ENCODE measurements at places on chromosomes 6 and 20.
A peak's percentile ranks its signal among the peaks of the same experiment; 100 is the strongest.

DNA sequence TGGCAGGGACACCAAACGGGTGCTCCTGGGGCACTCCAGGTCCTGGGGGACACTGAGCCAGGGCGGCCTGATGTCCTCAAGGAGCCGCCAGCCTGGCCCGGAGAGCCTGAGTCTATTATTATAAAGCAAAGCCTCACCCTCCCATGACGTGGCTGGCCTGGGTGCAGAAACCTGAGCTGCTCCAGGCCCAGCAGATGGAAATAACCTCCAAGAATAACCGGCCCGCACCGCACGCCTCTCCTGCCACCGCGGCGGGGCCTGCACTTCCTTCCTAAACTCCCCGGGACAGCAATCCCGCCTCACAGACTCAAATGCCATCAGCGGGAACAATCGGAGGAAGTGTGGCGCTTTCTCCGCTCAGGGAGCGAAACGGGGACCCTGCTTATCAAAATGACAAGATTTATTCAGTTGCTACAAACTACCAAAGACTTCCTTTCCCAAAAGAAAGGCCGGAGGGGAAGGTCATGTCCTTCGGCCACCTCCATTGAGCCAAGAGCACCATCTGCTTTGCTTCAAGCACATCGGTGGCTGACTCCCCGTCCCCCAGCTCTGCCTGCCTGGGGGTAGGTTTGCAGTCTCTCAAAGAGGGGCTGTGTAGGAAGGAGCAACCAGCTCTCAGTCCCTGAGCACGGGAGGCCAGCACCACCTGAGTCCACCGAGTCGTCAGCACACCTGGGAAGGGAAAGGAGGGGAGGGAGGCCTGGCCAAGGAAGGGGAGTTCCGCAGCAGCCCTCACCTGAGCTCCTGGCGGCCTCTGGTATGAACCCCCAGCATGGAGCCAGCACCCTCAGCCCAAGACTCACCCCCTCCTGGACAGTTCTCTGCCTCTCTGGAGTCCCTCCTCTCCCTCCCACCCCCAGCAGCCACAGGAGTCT is 78.6 kb upstream of the QKI start:
- peak; percentile 74 for DNase-seq

- DNase-seq: no peak
These were observed 21.9 kb downstream of the SGK1 start for GRCh38 chr6:134295953-134296553.

DNA sequence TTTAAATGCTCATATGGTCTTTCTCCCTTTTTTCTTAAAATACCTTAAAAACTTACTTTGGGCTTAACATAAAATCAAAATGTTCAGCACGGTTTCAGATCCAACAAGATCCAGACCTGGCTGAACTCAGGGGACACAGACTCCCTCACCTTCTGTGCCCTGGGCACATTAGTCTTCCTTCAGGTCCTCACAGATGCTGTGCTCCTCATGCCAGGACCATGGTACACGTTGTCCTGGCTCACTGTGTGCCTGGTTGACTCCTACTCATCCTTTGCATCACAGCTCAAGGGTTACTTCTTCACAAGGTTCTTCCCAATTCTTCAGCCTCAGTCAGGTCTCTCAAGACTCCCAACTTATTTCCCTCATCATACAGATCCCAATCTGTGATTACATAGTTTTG is 73.6 kb upstream of the TCF21 start:
- DNase-seq: no peak

- no peak for DNase-seq
These were observed 65.1 kb upstream of the DUSP22 start for GRCh38 chr6:227074-227782.

- no peak for DNase-seq
These were observed 255.8 kb downstream of the BTBD3 start for GRCh38 chr20:12173347-12174012.

GRCh38 chr20:23227976-23228375 is 122.6 kb upstream of the NXT1 start:
- no peak for DNase-seq

DNA sequence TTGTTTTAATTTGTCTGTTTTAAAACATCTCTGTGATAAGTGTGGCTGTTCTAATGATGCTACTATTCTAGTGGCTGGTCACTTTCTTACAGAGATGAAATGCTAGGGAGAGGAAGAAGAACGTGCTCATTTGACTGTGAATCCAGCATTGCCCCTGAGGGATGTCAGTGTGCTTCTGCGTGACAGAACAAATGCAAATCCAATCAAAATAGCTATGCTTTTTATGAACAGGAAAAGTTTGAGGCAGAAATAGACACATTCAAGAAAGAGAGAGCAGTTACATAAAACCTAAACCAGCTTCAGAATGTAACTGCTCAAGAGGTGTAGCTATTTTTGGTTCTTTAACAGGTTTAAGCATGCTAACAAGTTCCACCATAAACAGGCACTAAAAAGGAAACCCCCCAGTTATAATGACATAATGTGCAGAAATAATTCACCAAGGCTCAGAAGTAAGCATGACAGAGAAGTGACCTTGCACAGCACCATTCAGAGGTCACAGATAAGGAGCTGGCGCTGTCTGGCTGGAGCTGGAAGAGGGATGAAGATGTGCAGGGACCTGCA is 385.3 kb downstream of the EPM2A start:
- DNase-seq: no peak

DNA sequence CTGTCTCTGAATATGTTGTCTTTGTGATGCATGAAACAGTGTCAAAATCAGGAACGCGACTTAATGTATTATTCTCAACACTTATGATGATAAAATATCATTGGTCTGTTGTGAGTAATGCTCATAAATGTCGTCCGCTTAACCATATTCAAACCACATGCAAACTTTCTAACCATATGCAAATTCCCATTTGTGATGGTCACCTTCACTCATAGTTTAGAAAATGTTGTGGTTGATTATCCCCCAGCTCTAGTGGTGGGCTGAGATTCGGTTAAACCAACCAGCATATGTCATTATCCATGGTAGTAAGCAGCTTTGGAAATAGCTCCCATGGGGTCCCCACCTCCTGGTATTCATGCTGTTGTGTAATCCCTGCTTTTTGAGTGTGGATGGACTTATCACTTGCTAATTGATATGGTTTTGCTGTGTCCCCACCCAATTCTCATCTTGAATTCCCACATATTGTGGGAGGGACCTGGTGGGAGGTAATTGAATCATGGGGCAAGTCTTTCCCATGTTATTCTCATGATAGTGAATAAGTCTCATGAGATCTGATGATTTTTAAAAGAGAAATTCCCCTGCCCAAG is 360.0 kb upstream of the TSHZ2 start:
- no peak for DNase-seq

DNA sequence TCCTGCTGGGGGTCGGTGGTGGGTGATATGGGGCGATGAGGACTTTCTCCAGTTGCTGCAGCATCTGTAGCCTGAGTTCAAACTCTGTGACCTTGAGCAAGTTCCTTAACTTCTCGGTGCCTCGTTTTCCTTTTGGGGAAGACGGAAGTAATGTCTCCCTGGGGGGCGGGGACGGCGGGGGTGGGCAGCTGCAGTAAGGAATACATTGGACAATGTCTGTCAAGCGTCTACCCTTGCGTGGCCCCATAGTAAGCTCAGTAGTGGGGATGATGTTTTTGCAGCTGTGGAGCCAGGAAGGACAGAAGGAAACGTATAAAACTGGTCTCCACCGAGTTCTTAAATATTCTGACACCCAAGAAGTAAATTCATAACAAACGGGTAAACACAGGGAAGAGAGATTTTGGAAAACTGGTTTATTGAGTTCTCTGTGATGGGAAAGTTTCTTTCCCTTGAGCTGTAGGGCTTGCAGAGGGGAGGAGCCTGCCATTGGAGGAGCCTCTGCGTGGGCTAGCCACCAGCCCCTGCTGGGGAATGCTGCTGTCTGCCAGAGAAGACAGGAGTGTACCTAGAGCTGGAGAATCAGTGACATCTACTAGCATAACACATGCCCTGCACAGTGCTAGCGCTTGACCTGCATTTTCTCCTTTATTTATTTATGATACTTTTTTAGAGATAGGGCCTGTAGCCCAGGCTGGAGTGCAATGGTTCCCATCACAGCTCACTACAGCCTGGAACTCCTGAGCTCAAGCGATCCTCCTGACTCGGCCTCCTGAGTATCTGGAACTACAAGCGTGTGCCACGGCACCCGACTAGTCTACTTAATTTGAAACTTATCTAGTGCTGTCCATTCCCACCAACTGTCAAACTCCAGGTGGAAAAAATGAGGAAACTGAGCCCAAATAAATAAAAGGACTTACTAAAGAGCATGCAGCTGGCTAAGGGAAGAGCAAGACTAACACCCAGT is 1.2 kb upstream of the ACSS1 start:
- DNase-seq: peak; percentile 66

DNA sequence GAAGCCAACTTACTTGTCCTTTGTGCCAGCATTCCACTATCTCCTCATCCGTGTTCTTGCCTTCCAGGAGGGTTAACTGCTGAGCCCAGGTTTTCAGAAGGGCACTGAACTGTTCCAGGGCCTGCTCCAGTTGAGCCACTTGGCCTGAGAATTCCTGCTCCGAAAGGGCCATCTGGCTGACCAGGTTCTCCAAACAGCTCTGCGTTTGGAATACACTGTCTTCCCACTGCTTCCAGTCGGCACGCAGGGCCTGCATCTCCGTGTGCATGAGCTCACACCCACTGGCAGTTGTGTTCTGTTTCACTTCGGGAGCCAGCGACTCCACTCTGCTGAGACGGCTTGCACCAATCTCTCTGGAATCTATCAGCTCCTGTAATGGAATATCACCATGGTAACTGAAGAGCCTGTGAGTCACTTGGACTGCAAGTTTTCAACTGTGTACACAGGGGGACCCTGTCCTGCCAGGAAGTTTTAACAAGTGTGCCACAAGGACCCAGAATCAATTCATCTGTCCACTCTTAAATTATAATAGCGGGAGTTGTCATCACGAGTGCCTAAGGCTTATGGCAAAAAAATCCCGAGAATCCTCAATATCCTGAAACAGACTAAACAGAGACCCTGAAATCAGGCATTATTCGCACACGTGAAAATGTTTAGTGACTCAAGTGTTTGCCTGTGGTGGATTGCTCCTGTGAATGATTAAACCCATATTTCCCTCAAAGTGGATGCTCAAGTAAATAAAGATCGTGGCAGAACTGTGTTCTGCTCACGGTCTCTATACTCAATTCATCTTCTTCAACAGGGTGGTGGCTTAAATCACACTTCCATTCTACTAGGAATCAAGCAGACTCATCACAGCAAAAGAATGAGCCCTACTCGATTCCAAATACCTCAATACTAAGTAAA is 255.9 kb downstream of the SYNE1 start:
- peak; percentile 81 for DNase-seq

- DNase-seq: no peak
These were observed 97.8 kb upstream of the PCSK2 start for GRCh38 chr20:17129089-17129488.

DNA sequence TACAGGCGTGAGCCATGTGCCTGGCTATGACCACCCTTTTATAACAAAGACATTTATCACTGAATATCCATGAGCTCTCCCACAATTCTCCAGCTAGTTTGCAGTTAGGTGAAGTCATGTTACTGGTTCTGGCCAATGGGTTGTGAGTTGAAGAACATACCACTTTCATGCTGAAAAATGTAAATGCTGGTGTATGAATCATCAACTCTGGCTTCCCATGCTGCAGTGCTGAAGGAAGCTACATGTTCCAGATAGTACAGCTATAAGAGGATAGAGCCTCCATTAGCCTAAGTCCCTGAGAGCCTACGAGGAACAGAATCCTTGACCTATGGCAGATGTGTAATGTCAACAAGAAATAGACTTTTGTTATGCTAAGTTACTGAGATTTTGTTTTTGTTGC is 180.4 kb downstream of the BTBD9 start:
- no peak for DNase-seq

GRCh38 chr6:12392490-12392889 is 102.3 kb downstream of the EDN1 start:
- no peak for DNase-seq

DNA sequence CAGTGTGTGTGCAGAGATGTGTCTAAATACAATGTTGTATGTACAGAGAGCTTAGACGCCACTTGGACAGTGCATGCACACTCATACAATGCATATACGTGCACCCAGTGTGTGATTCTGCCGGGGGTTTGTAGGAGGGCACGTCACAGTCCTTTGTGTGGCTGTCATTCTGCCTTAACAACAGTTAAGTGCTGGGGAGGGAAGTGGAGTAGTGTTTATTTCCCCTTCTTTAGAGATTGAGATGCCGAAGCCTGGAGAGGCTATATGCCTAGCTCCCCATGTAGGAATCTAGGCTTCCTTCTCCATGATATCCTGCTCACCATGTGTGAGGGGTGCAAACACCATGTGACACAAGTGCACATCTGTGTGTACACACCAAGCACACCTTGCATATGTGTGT is 38.2 kb downstream of the MDFI start:
- no peak for DNase-seq

DNA sequence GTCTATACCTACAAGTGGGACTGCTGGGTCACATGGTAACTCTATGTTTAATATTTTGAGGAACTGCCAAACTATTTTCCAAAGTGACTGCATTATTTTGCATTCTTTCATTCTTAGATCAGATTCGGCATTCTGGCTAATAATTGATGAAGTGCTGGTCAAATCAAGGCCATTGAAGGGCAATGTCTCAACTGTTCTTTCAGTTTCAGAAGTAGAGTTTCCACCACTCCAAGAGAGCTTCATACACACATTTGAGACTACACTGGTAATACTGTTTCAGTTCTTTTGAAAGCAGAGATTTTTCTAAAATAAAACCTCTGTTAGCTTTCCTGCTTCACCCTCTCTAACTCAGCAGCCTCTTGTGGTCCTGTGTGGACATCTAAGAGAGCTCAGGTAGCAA is 154.5 kb downstream of the CFAP61 start:
- no peak for DNase-seq

GRCh38 chr6:20955131-20955530 is 420.9 kb downstream of the CDKAL1 start:
- DNase-seq: no peak

- DNase-seq: no peak
These were observed 32.4 kb downstream of the AAR2 start for GRCh38 chr20:36268440-36269342.

DNA sequence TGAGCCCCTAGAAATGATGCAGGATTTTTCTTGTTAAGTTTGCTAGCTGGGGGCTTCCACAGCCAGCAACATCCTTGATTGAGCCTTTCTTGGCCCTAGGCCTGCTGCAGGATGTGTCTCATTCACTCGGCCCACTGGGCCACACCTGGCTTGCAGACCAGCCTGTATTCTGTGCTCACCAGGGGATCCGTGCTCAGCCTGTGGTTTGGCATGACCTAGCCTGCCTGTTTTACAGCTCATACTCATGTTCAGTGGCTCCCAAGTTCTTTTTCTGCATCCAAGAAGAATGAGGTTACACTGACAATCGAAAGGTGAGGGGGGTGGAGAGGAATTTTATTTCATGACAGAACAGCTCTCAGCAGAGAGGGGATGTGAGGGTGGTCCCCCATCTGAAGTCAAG is 263.4 kb downstream of the RIMS1 start:
- no peak for DNase-seq

- DNase-seq: no peak
These were observed 108.6 kb downstream of the MAP3K7 start for GRCh38 chr6:90478278-90478677.
